ENCODE measurements at places on chromosomes 3 and 15. TPM values are rescaled to one million over a fixed set of nuclear protein-coding genes. Genes with fewer than 3 reads are reported as not detected.

The SH2D7 gene
- not detected for total RNA-seq

The OR5K2 gene
- total RNA-seq: not detected

The P4HTM gene
- 40.1 TPM for total RNA-seq

The TIMP4 gene
- total RNA-seq: 13.2 TPM

The EFHB gene
- 8.4 TPM for total RNA-seq

The PEX11A gene
- 6.2 TPM for total RNA-seq

The SKOR1 gene
- total RNA-seq: 1.3 TPM

The CSTA gene
- total RNA-seq: 6.3 TPM

The FOXL2NB gene
- total RNA-seq: not detected

The A4GNT gene
- total RNA-seq: not detected

The CHRNB4 gene
- total RNA-seq: not detected

The CPB1 gene
- total RNA-seq: 5.0 TPM

The FBXL22 gene
- total RNA-seq: 0.71 TPM

The FEZF2 gene
- not detected for total RNA-seq

DNA sequence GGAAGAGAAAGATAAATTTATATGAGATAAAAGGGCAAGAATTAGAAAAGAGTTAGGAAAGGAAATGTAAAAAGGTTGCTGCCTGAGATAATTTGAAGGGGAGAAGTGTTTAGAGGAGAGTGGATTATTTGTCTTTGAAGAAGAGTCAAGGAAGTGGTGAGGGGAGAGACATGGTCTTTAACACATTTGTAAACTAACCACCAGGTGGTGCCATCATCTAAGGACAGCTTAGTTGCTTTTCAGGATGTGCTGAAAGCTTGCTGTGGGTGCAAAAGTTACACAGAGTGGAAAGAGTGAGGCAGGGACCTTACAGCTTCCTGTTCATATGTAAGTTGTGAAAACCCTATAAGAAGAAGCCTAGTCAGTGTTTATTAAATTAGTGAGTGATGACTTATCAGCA lies 114.1 kb upstream of the DNAJC19 start:
- no peak for DNase-seq

GRCh38 chr15:67030036-67030762 lies 35.2 kb upstream of the SMAD3 start:
- DNase-seq: no peak

- peak; percentile 71 for DNase-seq
Observed at GRCh38 chr3:69012800-69013252, 658 bp downstream of the EOGT start.

- no peak for DNase-seq
Observed at GRCh38 chr3:113963879-113964278, 16.1 kb downstream of the ZDHHC23 start.

DNA sequence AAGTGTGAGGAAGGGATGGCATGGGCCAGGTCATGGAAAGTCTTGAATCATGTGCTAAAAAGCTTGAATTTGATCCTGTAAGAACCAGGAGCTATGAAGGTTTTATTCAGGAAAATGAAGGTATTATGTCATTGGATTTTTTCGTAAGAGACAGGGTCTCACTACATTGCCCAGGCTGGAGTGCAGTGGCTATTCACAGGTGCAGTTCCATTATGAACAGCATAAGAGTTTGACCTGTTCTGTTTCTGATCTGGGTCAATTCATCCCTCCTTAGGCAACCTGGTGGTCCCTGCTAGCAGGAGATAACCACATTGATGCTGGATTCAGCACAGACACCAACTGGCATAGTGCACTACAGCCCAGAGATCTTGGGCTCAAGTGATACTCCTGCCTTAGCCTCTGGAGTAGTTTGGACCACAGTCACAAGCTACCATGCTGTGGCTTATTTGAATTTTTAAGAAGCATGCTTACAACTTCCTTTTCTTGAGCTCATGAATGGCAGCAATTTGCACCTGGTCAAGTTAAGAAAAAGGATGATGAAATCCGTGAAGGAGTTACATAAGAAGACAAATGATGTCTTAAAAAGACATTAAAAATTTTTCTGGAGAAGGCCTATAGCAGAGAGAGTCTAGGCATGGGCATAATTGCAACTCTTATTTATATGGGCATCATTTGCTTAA lies 79.1 kb downstream of the CADPS start:
- no peak for DNase-seq

GRCh38 chr3:35633332-35634124 lies 5.8 kb upstream of the ARPP21 start:
- no peak for DNase-seq

DNA sequence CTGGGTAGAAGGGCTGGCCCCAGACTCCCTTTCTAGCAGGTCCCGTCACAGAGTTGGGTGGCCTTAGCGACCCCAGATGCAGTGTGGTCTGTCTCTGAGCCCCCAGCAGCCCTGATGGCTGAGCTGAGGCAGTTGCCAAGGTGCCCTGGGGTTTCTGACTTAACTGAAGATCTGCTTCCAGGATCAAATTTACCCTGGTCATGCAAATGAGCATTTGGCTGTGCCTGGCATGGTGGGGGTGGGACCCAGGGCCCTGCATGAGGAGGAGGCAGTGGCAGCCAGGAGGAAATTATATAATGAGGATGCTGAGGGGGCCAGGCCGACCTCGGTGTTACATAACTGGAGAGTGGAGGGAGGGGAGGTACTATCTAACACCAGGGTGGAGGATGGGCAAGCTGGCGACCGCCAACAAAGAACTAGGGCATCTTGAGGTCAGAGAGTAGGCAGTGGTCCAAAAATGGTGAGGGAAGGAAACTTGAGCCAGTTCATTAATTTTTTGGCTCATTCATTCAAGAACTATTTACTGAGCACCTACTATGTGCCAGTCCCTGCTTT lies 16.4 kb downstream of the PLEKHO2 start:
- DNase-seq: no peak

GRCh38 chr3:138445236-138445635 lies 10.8 kb downstream of the ESYT3 start:
- DNase-seq: no peak

DNA sequence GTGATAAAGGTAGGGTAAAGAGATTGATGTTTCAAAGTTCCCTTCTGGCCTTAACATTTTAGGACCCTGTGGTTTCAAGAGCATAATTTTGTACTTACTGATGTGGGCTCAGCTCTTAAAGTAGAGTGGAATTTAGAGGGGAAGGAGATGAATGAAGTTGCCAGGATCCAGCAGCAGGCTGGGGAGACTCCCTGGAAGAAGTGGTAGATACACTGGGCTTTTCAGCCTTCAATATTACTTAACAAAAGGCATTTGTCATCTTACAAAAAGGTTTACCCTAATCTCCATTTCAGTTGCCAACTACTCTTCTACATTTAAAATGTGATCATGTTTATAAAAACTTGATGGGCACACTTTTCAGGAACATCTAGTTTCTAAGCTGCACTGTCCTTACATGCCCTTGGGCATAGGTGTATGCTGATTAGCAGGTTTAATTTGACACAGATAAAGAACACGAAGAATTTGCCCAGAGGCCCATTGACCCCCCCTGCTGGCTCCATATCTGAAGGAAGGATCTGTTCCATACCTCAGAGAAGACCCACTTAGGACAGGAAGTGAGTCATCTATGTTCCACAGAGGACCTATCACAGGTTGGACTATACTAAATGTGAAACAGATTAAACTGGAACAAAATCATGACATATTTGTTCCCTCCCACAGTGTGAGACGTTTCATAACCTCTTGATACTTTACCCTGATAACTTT lies 93.0 kb upstream of the LPP start:
- DNase-seq: no peak

DNA sequence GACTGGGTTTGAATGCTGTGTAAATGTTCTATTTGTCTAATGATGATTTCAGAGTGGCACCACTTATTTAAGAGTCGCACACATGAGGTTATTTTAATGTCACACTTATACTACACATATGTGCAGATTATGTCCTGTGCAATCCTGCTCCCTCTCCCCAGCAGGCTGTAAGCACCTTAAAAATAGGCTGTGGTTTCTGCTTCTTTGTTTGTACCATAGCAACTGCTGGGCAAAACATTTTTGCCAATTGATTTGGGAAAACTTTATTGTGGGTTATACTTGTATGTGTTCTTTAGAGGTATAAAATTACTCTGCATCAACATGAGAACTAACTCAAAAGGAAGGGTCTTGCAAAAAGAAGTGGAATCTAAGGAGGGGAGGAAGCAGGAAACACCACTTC lies 318.5 kb downstream of the NTRK3 start:
- no peak for DNase-seq

- DNase-seq: no peak
Observed at GRCh38 chr15:93476491-93477177, 387.6 kb upstream of the RGMA start.

DNA sequence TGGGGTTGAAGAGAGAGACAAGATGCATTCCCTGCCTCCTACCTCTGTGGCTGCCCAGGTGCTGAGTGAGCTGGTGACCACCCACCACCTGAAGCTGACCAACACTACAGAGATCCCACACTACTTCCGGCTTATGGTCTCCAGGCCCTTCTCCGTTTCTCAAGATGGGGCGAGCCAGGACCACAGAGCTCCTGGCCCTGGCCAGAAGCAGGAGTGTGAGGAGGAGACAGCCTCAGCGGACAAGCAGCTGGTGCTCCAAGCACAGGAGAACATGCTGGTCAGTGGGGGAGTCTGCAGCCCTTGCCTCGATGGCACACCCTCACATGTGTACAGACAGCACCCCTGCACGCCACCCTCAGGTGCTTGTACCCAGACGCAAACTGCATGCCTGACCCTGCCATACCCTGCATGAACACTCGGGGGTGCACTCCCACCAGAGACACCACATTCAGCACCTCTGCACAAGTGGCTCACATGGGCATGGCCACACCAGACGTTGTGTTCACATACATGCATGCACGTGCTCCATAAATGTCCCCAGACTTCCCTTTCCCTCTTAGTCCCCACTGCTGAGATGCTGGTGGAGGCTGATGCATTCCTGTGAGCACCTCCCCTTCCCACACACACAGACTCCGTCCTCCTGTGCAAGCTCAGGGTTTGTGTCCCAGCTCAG lies 19.0 kb downstream of the ACAA1 start:
- DNase-seq: peak; percentile 75

- DNase-seq: no peak
Observed at GRCh38 chr3:146035366-146035765, 125.6 kb downstream of the PLOD2 start.

- no peak for DNase-seq
Observed at GRCh38 chr3:111568911-111569310, 26.2 kb downstream of the ZBED2 start.

All from sciatic nerve (tissue), 2 donors.